ENCODE measurements at places on chromosomes 7 and 10. TPM values are rescaled to one million over a fixed set of nuclear protein-coding genes. Genes with fewer than 3 reads are reported as not detected.
A peak's percentile ranks its signal among the peaks of the same experiment; 100 is the strongest.

GRCh38 chr7:127266047-127266446 is 13.3 kb upstream of the GRM8 start:
- DNase-seq, result no peak

- DNase-seq, result no peak
These were observed 392 bp upstream of the UCN3 start for GRCh38 chr10:5364374-5364773.

Gene ADAM22
- 0.29 TPM for total RNA-seq

GRCh38 chr7:151724920-151725584 is 151.9 kb downstream of the PRKAG2 start:
- DNase-seq, result no peak

DNA sequence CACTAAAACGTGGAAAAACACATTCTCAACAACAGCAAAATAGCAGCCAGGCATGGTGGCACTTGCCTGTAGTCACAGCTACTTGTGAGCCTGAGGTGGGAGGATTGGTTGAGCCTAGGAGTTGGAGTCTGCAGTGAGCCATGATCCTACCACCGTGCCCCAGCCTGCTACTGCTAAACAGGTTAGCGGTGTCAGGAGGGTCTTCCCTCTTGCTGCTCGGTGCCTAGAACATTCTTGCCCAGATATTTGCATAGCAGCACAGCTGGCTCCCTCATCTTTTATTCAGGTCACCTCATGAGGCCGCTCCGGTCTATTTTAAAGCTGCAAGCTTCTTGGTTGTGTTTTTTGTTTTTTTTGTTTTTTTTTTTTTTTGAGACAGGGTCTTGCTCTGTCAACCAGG is 2.9 kb upstream of the RABGEF1 start:
- no peak for DNase-seq

DNA sequence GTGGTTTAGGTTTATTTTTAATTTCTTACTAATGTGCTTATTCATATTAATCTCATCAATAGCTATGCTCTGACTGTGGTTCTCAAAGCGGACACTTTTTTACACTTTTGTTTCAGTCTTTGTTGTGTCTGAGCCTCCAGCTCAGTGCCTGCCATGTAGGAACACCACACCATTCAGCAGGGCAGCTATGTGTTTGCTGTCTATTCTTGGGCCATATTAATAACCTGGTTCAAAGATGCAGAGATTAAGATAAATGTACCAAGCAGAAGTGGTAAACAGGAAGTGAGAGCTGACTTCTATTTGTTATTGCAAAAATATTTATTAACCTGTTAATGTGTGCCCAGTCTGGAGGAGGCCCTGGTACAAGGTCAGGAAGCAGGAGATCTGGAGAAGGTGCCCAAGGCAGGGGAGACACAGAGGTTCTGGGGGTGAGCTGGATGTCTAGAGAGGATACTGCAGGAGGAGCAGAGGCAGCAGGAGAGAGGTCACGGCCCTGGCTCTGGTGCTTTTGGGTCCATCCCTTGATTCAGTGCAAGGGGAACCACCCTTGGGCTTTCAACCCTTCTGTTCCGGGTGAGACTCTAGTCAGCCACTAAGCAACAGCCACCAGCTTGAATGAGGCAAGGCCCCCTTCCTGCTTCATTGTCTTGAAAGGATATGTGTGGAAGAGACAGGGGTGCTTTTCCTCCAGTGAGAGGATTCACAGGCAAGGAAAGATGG is 1.9 kb downstream of the TBXAS1 start:
- peak; percentile 80 for DNase-seq

Gene ZKSCAN5
- total RNA-seq, result 11.5 TPM

Gene CADPS2
- total RNA-seq, result not detected

DNA sequence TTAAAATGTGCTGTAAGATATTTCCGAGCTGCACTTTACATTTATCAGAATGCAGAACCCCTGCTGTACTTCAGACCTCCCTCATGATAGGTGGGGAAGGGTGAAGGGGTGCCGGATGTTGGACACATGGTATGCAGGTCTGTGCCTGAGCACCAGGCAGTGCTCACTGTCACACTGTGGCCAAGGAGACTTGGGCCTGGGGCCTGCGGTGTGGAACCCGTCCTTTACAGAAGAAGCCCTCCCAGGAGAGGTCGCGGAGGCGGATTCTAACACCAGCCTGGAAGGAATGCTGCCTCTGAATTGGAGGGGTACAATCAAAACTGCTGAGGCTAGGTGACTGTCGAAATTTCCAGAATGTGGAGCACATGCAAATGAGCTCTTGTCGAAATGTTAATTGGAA is 34.5 kb downstream of the DNAJB6 start:
- no peak for DNase-seq

Gene CCDC172
- total RNA-seq, result not detected

- DNase-seq, result no peak
These were observed 25.6 kb downstream of the GPER1 start for GRCh38 chr7:1113548-1113885.

DNA sequence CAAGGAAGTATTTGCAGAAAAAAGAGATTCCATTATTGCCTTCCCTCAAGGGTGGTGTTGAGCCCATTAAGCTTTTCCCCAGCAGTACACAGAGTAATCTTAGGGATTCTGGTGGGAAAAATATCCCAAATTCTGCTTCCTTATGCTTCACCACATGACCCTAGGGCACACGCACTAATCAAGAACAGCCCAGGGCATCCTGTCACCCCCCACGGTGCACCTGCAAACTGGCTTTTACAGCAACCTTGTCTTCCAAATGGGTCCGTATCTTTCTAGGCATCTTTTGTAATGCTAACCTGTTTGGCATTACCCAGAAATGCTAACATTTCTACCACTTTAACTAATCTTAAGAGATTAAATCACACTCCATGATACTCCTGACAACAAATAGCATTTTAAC is 926 bp upstream of the C7orf33 start:
- DNase-seq, result no peak

DNA sequence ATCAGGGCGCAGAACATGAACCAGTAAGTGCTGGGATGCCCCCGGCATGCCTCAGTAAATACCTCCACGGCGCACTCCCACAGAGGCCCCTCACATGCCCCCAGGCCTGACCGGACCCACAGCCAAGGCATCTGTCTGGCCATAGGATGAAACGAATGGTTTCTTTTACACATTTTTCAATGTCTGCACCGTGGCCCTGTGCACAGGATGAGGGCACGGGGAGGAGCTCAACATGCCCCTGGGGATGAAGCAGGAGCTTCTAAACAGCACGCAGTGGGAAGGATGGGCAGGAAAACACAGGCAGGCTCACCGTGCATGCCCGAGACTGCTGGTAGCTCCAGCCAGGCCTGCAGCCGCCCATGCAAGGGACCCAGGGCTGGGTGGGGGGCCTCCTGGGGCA is 283.3 kb downstream of the TNS3 start:
- no peak for DNase-seq

Data from natural killer cell treated with Interleukin-12 subunit alpha and Interleukin-12 subunit beta and Interleukin-15 and Interleukin-18, amount 100 ng/mL, for 72 hours (primary cell).